Globus pallidus (tissue), 1 donor: ENCODE measurements at places on chromosomes 2 and 18.
A peak's percentile ranks its signal among the peaks of the same experiment; 100 is the strongest.

DNA sequence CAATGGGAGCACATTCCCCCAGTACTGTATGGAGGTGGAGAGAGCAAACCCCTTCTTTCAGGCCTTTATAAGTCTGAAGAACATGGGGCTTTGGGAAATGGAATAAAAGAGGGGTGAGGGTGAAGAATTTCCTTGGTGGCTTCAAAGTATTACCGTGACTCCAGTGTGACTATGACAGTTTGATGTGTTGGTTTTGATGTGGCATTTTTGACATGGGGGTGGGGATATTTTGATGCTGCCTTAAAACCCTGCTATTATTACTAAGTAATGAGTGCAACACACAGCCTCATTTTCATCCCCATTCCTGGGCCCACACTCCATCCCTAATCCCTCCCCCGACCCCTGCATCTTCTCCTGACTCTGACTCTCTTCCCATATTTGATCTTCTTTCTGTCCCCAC, 23.6 kb downstream of the QPCT start:
- DNase-seq, result no peak

GRCh38 chr2:233867993-233868532, at the start of gene MSL3B:
Gene MSL3B, minus strand, starts transcription at chr2:233868386.
- no peak for DNase-seq

- DNase-seq, result no peak
Observed at GRCh38 chr18:23279931-23280330, 144.6 kb downstream of the CABLES1 start.

GRCh38 chr2:58938988-58939387, 697.9 kb upstream of the FANCL start:
- DNase-seq, result no peak

- no peak for DNase-seq
Observed at GRCh38 chr18:51211552-51211951, 14.1 kb upstream of the MEX3C start.

DNA sequence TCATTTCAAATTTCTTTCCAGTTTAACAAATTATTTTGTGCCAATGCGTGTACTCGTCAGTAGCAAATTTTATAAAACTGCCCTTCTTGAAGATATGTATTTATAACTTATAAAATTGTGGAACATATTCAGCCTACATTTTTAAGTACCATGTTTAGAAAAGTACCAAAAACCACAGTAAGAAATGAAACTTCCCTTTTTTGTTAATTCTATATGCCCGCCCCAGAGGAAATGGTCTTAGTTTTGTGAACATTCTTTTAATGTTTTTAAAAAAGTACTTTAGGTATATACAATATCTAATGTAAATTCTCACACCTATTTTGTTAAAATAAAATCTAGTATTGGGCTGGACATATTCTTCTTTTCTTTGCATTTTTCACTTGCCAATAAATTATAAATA, 1.2 kb downstream of the UGT1A9 start:
- DNase-seq, result no peak

GRCh38 chr2:25367296-25367695, 25.6 kb upstream of the DNMT3A start:
- DNase-seq, result no peak

DNA sequence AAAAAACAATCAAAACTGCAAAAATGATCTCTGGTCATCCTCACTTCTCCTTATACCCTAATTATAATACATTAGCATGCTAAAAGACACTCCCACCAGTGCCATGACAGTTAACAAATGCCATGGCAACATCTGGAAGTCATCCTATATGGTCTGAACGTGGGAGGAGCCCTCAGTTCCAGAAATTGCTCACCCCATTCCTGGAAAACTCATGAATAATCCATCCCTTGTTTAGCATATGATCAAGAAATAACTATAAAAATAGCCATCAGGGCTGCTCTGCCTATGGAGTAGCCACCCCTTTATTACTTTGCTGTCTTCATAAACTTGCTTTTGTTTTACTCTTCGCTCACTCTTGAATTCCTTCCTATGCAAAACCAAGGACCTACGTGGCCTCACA, 5.7 kb upstream of the C2orf80 start:
- DNase-seq, result no peak

- no peak for DNase-seq
Observed at GRCh38 chr2:133287709-133288108, 280.6 kb downstream of the NCKAP5 start.

DNA sequence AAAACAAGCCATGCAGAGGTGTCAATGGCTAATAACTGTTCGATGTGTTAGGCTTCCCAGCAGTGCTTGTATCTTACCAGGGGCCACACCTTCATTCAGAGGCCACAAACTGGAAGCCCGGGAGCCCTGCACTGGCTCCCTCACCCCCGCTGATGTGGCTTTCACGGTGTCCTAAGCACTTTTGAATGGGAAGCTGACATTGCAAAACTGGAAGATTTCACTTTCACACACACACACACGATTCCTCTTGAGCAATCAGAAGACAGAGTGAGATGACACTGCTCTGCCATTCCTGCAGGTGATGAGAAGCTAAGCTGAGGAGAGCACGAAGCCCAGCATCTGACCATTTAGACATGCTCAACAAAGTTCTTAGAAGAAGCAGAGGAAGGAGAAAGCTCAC, 8.6 kb upstream of the ZNF407 start:
- DNase-seq, result no peak

- no peak for DNase-seq
Observed at GRCh38 chr2:43473767-43474166, 122.1 kb downstream of the THADA start.

- DNase-seq, result no peak
Observed at GRCh38 chr2:88658881-88659537, 31.7 kb upstream of the EIF2AK3 start.

DNA sequence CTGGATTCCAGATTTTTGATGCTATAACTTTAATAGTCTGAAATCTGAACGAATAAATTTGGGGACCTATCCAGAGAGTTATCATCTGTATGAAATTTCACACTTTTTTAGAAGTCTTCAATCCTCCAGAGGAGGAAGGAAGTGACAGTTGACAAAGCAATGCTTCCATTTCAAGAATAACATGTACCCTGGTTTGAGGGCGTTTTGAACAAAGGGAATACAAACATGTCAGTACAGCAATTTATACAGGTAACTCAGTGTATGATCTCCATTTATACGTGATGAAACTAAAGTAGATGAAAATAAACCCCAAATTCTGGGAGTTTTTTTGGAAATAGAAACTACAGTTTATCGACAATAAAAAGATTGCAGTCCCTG, 42.2 kb downstream of the CIB4 start:
- DNase-seq, result no peak

- no peak for DNase-seq
Observed at GRCh38 chr2:233807966-233808935, 30.1 kb downstream of the MROH2A start.

- DNase-seq, result peak; percentile 69
Observed at GRCh38 chr2:120656273-120656950, 79.3 kb upstream of the GLI2 start.

DNA sequence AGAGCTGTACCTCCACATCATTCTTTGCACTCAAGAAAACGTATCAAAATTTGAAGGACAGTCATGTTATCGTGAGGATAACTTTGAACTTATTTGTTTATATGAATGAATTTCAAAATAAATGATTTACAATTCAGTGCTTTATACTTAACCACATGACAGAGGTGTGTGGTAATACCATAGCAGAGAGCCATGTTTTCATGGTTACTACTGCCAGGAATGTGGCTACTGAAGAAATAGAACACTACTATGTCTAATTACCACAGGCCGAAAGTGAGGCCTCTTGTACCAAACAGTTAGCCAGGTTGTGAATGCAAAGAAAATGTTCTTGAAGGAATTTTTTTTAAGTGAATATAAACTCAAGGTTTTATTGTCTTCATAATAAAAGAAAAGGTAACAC, 49.2 kb downstream of the AAK1 start:
- no peak for DNase-seq

- peak; percentile 58 for DNase-seq
Observed at GRCh38 chr2:230668184-230668938, 44.3 kb upstream of the CAB39 start.

DNA sequence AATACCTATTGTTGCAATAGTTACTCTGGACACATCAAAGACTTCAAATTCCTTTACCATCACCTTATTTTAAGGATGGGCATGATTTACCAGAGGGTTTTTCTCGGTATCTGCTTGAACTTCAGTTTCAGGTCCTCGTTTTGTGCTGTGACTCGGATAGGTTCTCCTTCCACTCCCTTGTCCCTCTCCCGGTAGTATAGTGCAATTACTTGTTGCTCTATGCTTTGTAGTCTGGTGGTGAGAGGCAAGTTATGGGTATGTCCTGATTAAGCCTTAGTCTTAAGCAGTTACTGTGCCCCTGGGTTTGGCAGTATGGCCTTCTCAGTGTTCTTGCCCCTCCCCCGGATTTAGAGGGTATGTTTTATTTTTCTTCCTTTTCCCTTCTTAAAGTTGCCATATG, 96.6 kb downstream of the RHBDD1 start:
- no peak for DNase-seq

DNA sequence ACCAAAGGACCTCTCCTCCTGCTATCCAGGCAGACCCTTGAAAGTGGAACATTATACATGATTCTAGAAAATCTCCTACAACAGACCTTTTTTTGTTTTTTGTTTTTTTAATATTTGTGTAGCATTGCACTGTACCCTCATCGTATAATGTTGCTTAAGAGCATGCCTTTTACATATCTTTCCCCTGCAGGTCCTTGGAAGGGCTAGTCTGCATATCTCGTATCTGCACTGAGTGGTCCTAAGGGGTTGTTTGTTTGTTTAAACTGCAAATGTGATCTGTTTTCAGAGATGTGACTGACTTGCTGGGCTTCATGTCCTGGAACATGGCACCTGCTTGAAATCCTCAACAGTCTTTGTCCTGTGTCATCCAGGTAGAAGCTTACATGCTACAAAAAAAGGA, 204.1 kb downstream of the FAM210A start:
- no peak for DNase-seq

GRCh38 chr18:50507120-50507590, 52.7 kb upstream of the MAPK4 start:
- DNase-seq, result peak; percentile 15

GRCh38 chr2:151247432-151247831, 14.2 kb downstream of the RBM43 start:
- no peak for DNase-seq

DNA sequence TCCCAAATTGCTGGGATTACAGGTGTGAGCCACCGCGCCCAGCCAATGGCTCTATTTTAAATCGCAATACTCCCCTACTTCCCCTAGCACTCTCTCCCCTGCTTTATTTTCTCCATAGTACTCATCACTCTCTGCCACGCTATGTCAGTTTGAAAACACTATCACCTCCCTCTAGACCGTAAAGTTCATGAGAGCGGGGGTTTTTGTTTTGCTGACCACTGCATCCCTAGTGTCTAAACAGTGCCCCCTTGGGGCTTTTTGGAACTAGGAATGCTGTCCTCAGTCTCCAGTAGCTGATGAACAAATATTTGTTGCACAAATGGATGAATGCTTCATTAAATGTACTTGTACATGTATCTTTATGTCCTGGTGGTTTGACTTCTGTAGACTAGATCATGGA, 44.1 kb downstream of the ATOH8 start:
- DNase-seq, result peak; percentile 79

DNA sequence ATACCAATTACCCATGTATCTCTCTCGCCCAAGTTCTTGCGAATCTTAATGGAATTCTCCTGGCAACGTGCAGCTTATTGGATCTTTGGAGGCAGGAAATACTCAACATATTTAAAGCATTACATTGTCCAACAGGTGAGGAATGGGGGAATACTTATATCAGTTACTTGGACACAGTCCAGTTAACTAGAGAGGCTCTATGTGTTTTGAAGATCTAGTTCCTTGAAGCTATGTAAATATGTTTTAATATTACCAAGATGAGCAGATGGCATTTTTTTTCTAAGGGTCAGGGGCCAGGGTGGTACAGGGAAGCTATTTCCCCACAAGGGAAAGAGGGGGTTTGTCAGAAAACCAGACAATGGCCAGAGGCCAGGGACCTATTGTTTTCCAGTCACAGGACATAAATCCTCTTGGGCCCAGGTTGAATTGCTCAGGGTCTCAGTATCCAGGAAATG, 26.8 kb upstream of the MC5R start:
- DNase-seq, result no peak

DNA sequence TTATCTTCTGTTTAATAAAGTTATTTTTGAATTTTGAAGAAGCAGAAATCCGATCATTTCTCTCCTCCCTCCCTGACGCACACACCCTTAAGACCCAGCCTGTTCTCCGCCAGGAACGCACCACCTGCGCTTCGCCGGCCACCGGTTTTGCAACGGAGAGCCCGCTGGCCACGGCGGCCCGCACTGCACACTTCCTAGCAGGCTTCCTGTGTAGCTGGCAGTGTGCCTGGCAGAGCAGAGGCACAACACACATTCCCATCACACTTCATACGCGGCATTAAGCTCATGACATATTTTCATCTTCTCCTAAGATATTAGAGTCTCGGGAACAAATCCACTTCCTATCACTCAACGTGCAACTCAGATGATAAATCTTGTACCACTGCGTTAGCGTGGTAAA, 148.0 kb downstream of the HDAC4 start:
- DNase-seq, result no peak

- no peak for DNase-seq
Observed at GRCh38 chr2:175019566-175020327, 14.6 kb upstream of the CHN1 start.

DNA sequence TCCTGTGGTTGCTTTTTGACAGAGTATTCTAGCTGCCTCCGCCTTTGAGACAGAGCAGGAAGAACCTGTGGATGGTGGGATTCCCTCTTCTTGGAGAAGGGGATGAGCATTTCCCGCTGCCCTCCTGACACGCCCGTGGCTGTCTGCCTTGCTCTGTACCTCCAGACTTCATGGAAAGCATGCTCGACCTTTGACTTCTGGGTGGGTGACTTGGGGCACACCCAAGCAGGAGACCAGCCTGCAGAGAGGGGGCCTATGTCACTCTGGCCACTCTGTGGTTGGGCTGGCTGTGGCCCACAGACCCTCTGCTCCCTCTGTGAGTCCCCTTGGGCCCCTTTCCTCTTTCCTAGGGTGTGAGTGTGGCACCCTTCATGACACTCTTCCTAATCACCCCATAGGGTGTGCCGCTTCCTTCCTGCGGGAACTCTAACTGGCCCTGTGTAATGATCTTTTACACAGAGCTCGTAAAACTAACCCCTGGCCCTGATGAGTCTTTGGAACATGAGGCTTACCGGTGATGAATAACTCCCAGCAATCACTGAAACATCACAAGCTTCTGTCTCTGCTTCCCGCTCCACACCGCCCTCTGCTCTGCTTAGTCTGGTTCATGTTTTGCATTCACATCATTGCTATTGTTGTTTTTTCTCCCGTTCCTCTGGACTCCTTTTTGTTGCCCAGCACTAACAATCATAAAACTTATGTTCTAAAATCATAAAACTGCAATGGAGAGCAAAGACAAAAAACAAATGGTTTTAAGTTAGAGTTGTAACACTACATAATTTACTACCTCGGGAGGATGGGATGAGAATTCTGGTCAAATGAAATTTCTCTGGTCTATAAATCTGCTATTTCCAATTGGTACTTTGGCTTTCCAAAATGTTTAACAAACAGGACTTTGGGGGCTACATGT, 101.1 kb downstream of the SH3YL1 start:
- DNase-seq, result no peak
